Activated T-cell treated with anti-CD3 and anti-CD28 coated beads, Interleukin-2, amount 50 U/mL, for 72 hours (primary cell): ENCODE measurements at places on chromosomes 5 and 9. TPM values are rescaled to one million over a fixed set of nuclear protein-coding genes. Genes with fewer than 3 reads are reported as not detected.

DNA sequence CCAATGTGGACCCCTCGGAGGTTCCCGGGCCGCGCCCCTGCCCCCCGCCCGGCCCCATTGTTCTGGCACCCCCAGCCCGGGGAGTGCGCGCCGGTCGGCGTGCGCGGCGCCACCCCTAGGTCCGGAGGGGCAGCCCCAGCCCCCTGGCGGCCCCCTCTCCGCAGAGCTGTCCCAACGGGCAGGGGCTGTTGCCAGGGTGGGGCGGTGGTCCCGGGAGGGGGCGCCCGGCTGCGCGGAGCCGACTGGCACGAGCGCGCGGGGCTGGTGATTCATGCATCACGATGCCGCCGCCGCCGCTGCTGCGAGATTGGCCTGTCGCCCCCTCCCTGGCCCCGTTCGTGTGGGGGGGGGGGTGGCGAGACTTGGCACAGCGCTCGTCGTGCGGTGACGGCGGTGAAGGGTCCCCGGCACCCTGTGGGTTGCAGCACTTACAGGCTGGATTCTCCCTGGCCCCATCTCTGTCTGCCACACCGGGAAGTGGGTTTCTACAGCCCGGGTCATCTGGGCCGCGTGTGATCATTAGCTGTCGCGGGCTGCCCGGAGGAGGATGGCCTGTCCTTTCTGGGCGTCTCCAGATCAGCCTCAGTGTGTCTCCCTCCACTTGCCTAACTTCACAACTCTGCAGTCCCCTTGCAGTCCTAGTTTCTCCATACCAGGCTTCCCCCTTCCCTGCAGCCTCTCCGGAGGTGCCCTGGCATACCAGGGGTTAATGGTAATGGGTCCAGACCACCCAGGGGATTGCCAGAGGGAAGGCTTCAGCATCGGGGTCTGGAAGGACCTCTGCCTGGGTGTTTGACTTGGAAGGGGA, 858 bp downstream of the NCS1 start:
- peak; percentile 50 for DNase-seq
- peak overlapping the region; percentile 86 for H3K4me3 ChIP-seq
- no peaks in the 10 kb centered on the region for H3K36me3 ChIP-seq
- H3K4me1 ChIP-seq: peaks cover 11% of the 10 kb centered on the region
- no peak overlapping the region for H3K27ac ChIP-seq
- peaks cover 27% of the 10 kb centered on the region for H3K27me3 ChIP-seq

The MCIDAS gene
- not detected for total RNA-seq

The ZFP2 gene
- total RNA-seq: 0.86 TPM

GRCh38 chr9:17926246-17926645, 347.4 kb downstream of the SH3GL2 start:
- no peaks in the 10 kb centered on the region for H3K36me3 ChIP-seq
- no peaks in the 10 kb centered on the region for H3K27me3 ChIP-seq
- H3K27ac ChIP-seq: no peak overlapping the region
- H3K4me3 ChIP-seq: no peak overlapping the region

GRCh38 chr5:176921714-176922113, 22.6 kb upstream of the HK3 start:
- peaks cover 10% of the 10 kb centered on the region for H3K4me1 ChIP-seq
- no peak overlapping the region for H3K4me3 ChIP-seq
- H3K27ac ChIP-seq: peak overlapping the region; percentile 63
- H3K36me3 ChIP-seq: no peaks in the 10 kb centered on the region

GRCh38 chr5:95068289-95068910, 216.5 kb downstream of the MCTP1 start:
- H3K4me3 ChIP-seq: no peak overlapping the region
- H3K27me3 ChIP-seq: no peaks in the 10 kb centered on the region
- no peaks in the 10 kb centered on the region for H3K36me3 ChIP-seq
- no peak for DNase-seq
- no peaks in the 10 kb centered on the region for H3K4me1 ChIP-seq

GRCh38 chr5:55406292-55406691, 98.5 kb downstream of the MTREX start:
- no peaks in the 10 kb centered on the region for H3K4me1 ChIP-seq
- H3K4me3 ChIP-seq: no peak overlapping the region
- H3K36me3 ChIP-seq: no peaks in the 10 kb centered on the region
- DNase-seq: no peak

- no peaks in the 10 kb centered on the region for H3K27me3 ChIP-seq
- H3K27ac ChIP-seq: no peak overlapping the region
- no peak for DNase-seq
- H3K4me3 ChIP-seq: no peak overlapping the region
Observed at GRCh38 chr5:81762401-81762800, 11.5 kb upstream of the SSBP2 start.

- no peaks in the 10 kb centered on the region for H3K27me3 ChIP-seq
- DNase-seq: no peak
- H3K27ac ChIP-seq: no peak overlapping the region
- no peak overlapping the region for H3K4me3 ChIP-seq
- no peaks in the 10 kb centered on the region for H3K36me3 ChIP-seq
Observed at GRCh38 chr9:83936523-83936922, 15.3 kb upstream of the KIF27 start.

GRCh38 chr9:87269296-87270176, 228.1 kb upstream of the DAPK1 start:
- peaks cover 6% of the 10 kb centered on the region for H3K4me1 ChIP-seq
- H3K27me3 ChIP-seq: peaks cover 36% of the 10 kb centered on the region
- no peaks in the 10 kb centered on the region for H3K36me3 ChIP-seq
- no peak overlapping the region for H3K27ac ChIP-seq
- no peak for DNase-seq
- no peak overlapping the region for H3K4me3 ChIP-seq

DNA sequence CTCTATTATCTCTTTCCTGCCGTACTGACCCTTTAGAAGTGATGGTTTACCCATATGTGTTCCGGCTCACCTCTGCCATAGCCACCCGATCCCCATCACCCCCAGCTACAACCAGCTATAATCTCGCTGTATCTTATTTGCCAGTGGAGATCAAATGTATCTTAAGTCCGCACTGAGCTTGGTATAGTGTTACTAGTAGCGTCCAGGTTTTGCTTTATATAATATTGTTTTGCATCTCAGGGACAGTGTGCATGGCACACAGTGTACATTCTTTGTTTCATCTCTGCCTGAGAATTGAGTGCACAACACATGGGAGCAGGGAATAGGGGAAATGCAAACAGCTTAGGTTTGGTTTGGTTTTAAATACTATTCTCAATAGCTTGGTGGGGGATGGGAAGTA, 135.8 kb upstream of the SNX2 start:
- H3K27ac ChIP-seq: no peak overlapping the region
- H3K4me3 ChIP-seq: no peak overlapping the region
- no peak for DNase-seq
- H3K36me3 ChIP-seq: no peaks in the 10 kb centered on the region
- no peaks in the 10 kb centered on the region for H3K27me3 ChIP-seq

The FBXW11 gene
- total RNA-seq: 43.2 TPM

GRCh38 chr9:115204904-115205453, 87.0 kb upstream of the TNC start:
- H3K4me1 ChIP-seq: peaks cover 53% of the 10 kb centered on the region
- peak overlapping the region; percentile 62 for H3K27ac ChIP-seq
- no peaks in the 10 kb centered on the region for H3K36me3 ChIP-seq

DNA sequence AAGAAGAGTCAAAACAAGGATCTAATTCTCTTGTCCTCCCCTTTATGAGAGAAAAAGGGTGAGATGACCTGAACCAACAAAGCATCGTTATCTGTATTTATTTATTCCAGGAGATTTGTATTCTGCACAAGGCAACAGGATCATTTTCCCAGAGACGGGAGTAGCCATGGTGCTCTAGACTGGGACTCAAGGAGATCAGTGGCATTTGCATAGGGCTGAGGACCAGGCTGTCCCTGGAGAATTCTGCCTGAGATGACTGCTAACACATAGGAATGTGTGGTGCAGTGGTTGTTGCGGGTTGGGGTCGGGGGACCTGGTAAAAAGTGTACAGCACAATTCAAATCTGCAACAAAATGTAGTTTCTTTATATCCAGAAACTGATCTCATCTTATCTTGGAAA, 22.3 kb upstream of the ZNF474 start:
- no peak overlapping the region for H3K4me3 ChIP-seq
- peaks cover 12% of the 10 kb centered on the region for H3K27me3 ChIP-seq
- H3K4me1 ChIP-seq: no peaks in the 10 kb centered on the region
- no peaks in the 10 kb centered on the region for H3K36me3 ChIP-seq
- no peak for DNase-seq
- H3K27ac ChIP-seq: no peak overlapping the region

GRCh38 chr9:92247296-92247695, 46.2 kb downstream of the IARS1 start:
- H3K27ac ChIP-seq: no peak overlapping the region
- no peaks in the 10 kb centered on the region for H3K27me3 ChIP-seq
- no peak for DNase-seq
- no peak overlapping the region for H3K4me3 ChIP-seq

- H3K4me3 ChIP-seq: peak overlapping the region; percentile 49
- H3K36me3 ChIP-seq: peaks cover 2% of the 10 kb centered on the region
- peaks cover 10% of the 10 kb centered on the region for H3K4me1 ChIP-seq
- peaks cover 52% of the 10 kb centered on the region for H3K27me3 ChIP-seq
- DNase-seq: no peak
Observed at GRCh38 chr9:88536023-88536324, 996 bp downstream of the NXNL2 start.

DNA sequence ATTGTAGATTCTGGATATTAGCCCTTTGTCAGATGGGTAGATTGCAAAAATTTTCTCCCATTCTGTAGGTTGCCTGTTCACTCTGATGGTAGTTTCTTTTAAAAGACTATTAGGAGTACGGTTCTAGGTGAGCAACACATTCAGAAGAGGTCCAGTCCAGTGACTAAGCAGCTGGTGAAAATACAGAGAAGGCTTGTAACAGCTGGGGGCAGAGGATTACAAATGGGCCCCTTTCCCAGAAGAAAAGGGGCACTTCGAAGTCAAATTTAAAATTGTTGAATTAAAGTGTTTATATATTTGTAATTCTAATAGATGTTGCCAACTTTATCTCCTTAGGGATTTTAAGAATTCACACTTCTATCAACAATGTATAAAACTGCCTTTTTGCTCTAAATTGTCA, 720.5 kb downstream of the TLE4 start:
- no peak overlapping the region for H3K4me3 ChIP-seq
- DNase-seq: no peak
- no peaks in the 10 kb centered on the region for H3K27me3 ChIP-seq

DNA sequence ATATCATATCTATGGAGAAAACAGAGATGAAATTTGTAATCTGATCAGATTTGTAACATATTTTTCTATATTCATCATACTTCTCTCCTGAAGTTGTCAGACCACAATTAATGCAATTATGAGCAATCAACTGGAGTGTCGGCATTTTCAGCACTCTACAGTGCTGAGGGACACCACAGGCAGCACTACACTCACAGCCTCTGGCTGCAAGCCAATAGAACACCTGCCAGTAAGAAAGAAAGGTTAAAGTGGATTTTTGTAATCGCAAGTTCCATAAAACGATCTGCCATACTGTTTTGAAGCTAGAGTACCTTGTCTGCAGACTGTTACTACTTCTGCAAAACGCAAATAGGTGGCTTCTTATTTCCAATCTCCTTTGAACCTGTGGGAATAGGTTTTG, 147.6 kb downstream of the ADAMTS6 start:
- no peak overlapping the region for H3K27ac ChIP-seq
- H3K36me3 ChIP-seq: no peaks in the 10 kb centered on the region
- H3K4me3 ChIP-seq: no peak overlapping the region
- no peaks in the 10 kb centered on the region for H3K27me3 ChIP-seq

DNA sequence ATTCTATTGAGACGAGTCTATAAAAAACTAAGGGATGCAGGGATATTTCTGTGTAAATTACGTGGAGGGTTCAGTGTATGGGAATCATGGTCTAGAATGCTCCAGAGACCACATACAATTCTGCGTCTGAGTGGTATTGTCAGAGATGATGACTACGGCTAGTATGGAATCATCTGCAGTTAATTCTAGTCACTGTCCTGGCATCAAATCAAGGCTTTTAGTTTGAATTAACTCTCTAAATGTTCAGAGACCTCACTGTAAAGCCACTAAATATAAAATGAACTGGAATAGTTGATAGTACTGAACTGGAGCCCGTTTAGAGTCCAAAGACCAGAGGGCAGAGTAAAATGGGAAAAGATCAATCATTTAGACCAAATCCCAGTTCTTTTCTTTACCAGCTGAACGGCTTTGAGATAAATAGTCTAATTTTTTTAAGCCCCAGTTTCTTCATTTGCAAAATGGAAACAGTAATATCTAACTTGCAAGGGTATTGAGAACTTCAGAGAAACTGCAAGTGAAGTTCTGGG, 599.8 kb downstream of the EBF1 start:
- no peak overlapping the region for H3K4me3 ChIP-seq
- H3K4me1 ChIP-seq: no peaks in the 10 kb centered on the region
- H3K27ac ChIP-seq: no peak overlapping the region
- H3K36me3 ChIP-seq: no peaks in the 10 kb centered on the region
- H3K27me3 ChIP-seq: no peaks in the 10 kb centered on the region
- DNase-seq: no peak

The DOCK2 gene
- 242 TPM for total RNA-seq

The RIMOC1 gene
- total RNA-seq: 36.8 TPM

The CCNJL gene
- total RNA-seq: not detected

The WASHC1 gene
- total RNA-seq: 21.2 TPM

DNA sequence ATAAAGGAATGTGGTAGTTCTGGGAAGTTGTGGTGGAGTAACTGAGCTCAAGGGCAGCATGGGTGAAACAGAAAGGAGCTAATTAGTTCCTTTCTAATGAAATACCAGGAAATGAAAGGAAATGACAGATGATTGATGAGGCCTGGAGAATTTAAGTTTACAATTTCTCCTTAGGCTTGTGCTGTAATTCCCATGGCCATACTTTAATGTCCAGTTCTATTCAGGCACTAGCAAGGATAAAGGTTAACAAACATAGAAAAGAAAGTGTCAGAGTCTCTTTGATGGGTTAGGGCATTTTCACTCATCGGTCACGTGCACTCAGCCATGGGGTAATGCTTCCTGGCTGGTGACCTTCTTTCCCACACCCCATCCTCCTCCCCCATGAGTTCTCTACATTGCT, 70.3 kb downstream of the CTSL start:
- no peaks in the 10 kb centered on the region for H3K36me3 ChIP-seq
- no peak overlapping the region for H3K4me3 ChIP-seq
- H3K27me3 ChIP-seq: peaks cover 19% of the 10 kb centered on the region
- H3K4me1 ChIP-seq: peaks cover 23% of the 10 kb centered on the region
- no peak overlapping the region for H3K27ac ChIP-seq
- DNase-seq: no peak

DNA sequence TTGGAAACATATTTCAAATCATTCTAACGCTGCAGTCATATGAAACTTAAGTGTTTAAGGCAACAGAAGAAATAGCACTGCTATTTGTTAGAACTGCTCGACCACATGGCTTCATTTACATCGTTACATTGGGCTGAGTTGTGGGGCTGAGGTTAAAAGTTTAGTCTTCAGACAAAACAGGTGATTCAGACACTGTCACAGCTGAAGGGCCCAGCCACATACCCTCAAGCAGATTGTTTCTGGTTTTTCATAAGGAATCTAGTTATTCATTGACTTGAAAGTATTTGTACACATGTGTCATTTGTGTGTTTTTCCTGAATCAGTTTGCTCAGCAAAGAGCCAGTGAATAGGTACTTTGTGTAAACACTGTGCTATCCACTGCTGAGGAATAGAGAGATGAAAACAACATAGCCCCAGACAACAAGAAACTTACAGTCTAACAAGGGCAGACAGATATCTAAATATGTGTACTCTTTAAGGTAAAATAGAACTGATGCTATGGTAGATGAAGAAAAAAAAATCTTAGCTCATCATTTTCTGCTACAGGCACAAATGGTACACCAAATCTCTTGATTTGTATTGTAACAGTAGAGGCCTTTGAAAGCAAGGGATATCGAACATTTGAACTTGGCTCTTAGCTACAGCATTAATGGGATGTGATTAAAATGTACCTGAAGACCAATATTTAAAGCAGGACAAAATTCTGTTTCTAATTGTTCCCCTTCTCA, 357.6 kb upstream of the RPS23 start:
- no peaks in the 10 kb centered on the region for H3K36me3 ChIP-seq
- DNase-seq: peak; percentile 37
- H3K27ac ChIP-seq: no peak overlapping the region
- H3K4me1 ChIP-seq: peaks cover 4% of the 10 kb centered on the region
